ENCODE measurements at places on chromosomes 2 and 18.

DNA sequence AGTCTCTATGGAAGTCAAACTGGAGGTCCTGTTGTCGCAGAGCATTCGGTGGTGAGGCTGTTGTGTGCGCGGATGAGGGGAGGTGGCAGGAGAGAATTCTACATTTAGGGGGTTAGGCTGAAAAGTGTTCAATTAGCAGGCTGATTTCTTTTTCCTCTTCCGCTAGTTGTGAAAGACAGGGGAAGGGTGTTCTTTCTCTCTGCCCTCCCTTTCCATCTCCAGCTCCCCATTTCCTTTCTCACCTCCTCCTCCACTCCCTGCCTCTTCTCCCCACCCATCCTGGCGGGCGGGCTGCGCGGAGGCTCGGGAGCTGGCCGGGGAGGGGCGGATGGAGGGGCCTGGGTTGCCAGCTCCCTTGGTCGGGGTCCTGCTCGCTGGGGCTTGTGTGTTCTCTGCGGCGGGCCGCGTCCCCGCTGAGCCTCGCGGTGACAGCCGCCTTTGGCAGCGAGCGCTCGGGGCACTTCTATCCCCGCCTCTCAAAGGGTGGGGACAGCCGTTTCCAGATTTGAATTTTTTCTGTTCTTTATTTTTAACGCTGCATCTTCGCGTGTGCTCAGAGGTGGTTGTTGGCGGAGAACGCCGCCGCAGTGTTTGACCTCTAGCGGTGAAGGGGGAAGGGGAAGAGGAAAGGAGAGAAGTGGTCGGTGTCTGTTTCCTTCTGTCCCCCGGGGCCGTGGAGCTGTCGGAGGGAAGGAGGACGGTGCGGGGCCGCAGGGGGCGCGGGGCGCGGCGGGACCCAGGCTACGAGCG, 3.6 kb downstream of the SOX11 start:
- DNase-seq = no peak

DNA sequence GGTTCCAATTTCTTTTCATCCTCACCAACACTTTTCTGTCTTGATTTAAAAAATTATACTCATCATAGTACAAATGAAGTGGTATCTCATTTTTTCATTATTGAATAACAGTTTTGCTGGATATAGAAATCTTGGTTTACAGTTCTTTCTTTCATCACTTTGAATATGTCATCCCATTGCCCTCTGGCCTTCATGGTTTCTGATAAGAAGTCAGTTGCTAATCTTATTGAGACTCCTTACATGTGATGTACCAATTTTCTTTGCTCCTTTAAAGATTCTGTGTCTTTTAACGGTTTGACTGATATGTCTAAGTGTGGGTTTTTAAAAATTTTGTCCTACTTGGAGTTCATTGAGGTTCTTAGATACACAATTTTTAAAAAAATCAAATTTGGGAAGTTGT, 35.0 kb downstream of the SLC3A1 start:
- no peak for DNase-seq

DNA sequence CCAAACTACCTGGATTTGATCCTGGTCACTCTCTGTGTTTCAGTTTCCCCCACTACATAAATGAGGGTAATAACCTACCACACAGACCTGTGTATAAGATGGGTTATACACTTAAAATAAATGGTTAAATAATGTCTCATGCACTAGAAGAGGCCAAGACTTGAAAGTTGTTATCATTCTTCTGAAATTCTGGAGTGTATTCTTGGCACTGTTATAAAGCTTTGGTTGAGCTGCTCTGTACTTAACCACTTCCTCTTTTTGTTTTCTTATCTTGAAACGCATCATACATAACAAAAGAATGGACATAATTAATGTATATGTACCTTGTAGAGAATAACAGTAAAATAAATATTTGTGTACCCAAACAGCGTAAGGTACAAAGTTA, 281.0 kb downstream of the AFF3 start:
- DNase-seq = no peak

DNA sequence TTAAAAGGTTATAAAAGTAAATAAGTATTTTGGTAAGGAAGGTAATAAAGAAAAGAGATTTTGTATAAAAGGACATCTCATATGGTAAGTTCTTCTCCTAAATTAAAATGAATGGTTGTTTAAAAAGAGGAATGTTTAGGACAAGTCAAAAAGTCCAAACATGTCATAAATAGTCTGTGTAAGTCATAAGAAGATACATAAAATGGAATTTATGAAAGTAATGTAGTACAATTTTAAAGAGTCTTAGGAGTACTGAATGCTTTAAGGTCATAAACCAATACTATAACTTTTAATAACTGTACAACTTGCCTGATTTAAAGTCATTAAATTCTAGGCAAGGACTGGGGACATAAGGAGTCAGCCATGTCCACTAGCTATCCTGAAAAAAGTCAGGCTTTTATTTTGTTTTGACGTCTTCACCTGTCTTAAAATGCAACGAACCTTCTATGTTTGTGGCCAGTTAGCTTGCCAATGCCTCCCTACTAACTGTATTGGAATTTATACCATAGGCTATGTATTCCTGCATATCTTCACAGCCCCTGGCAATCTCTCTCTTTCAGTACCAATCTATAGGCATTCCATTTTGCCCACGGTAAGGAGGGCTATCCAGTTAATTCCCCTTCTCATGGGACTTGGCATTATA, 312.3 kb upstream of the LRRTM4 start:
- no peak for DNase-seq

DNA sequence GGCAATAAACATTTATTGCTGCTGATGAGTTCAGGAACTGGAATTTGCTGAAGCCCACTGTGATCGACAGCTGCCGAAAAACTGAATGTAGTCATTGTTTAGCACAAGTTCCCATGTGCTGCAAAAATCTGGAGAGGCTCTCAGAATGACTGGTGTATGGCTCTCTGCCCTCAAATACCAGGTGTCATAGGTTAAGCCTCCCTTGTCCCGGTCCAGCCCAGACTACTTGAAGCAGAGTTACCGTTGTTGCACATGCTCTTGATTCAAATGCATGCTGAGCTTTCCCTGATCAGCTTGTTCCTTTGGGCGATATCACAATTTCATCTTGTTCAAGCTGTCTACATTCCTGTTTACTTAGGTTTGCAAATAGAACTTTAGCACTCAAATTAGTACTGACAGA, 625.2 kb downstream of the CPS1 start:
- no peak for DNase-seq

- no peak for DNase-seq
These were observed 4.7 kb downstream of the SH3RF3 start for GRCh38 chr2:109133746-109134145.

DNA sequence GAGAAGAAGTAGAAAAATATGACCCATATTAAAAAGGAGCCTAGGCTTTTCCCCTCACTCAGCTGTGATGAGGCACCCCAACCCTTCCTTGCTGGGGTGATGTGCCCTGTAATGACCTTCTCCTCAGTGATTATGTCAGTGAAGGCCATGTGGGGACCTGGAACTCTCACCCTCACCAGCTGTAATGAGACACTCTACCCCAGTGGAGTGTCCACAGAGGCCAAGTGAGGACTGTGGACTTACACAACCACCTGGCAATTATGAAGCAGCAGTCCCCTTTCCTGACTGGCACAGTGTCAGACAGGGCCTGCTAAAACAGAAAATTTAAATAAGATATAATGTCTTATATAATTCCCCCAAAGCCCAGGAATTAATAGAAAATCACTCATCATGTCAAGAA, 54.2 kb downstream of the SEMA4F start:
- DNase-seq = no peak

DNA sequence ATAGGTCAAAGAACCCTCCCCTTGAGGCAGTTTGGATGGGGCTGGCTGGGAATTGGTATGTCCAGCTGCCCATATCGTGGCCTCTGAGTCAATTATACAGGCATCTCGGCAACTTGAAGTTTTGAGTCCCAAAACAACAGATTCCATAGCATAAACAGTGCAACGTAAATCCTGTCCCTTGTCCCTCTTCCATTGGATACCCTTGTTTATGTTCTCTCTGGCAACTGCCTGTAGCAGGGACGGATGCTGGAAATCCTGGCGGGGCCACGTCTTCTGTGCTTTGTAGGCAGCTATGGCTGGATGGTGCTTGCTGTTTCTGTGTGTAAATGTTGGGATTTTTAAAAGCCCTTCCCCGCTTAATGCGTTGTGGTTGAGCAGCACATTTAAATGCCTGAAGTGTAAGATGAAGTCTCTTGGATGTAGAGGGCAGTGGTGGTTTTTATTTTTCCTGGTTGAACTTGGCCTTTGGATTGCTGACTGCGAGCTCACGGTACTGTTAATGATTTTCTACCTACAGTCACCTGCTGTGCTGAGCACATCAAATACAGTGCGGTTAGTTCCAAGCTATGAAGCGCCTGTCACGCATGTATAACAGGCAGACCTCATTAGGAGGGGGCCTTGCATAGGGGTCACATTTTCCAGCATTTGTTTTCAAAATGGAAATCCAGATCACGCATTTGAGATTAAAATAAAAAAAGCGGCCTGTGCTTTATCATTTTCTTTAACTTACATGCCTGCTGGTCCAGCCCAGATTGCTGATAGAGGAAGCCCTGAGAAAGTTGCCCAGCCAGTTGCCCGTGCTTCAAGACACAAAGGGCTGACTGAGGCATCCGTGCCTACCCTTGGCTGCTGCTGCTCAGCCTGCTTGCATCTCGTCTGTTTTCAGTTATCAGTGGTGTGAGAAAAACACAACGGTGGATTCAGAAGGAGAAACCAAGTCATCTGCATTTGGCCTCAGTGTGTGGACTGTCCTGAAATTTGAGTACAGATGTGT, 84.7 kb downstream of the NEDD4L start:
- DNase-seq = no peak

- DNase-seq = no peak
These were observed 424.5 kb upstream of the SALL3 start for GRCh38 chr18:78554944-78555608.

DNA sequence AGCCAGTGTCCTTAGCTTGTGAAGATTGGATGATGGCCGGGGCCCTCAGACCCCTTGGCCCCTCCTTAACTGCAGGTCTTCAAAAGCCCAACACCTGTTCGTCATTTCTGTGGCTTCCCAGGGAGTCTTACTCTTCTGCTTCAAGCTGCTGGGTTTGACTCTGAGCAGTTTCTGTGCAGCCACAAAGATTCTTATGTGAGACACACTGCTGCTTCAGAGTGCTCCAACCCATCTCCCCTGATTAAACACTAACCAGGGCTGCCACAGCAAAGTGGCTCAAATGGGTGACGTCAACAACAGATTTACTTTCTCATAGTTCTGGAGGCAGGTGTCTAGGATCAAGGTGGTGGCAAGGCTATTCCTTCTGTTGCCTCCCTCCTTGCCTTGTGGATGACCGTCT, 40.8 kb downstream of the TSN start:
- DNase-seq = no peak

DNA sequence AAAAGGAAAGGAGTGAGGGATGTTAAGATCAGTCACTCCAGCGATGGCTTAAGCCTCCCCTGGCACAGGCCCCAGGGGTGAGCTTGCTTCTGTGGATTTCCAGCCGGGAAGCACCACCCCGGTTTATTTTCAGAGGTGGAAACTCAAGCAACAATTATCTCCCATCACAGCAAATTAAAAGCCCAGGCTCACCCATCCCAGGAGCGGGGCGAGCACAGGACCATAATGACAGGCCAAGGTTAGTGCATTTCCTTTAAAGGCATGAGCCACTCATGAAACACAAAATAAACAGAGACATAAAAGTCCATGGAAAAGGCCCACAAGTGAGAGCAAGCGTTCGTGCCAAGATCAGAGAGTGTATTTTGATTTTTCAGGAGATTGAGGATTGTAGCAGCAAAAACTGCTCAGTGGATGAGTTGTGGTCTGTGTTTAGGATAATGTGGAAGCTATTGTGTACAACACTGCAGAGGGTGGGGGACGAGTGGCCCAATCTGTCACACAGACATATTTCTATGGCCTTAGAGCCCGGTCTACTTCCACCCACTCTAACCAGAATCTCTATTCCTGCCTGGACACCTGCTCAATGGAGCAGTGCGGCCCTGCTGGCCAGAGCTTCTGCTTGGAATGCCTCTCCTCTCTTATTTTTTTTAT, 111.4 kb upstream of the CDC42EP3 start:
- no peak for DNase-seq

DNA sequence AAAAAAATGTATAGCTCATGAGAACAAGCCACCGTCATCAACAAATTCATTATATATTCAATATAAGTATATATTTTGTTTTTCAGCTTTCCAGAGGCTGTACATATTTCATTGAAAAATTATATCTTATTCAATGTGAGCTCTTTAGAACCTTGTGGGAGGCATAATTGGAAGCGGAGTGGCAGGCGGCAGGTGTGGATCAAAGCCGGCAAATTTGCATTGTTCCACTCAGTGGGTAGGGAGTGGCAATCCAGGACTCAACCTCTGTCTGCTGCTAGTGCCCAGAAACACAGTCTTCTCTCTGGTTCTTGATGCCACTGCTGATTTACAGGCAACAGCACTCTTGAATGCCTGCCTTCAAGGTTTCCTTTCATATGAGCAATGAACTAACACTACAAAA, 46.9 kb downstream of the GCA start:
- DNase-seq = no peak

GRCh38 chr2:185785851-185786473, 47.4 kb downstream of the FSIP2 start:
- no peak for DNase-seq

DNA sequence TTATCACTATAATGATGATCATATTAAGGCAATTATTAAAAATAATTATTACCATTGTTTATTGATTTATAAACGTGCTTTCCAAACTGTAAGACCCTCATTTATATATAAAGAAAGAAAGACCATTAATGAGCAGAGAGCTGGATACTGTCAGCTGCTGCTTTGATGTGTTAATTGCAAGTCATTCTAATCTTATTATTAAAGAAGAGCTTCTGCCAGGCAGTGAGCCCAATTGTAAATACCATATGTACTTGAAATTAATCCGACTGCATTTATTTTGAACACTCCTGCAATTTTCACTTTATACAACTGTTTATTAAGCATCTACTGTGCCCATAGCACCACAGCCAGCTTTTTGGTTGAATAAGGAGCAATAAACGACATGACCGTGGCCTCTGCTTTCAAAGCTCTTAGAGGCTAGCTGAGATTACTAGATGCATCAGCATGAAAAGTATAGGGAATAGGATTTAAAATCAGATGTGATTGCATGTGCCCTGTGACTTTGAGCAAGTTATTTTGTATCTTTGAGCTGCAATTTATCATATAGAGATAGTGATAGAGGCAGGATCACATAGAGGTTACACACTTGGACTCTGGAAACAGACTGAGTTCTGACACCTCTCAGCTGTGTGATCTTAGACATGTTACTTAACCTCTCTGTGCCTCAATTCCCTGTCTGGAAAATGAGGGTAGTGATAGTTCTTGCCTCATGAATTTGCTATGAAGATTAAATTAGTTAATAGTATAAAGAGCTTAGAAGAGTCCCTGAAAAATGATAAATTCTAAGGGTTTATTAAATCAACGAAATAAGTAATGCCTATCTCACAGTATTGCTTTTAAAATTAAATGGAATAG, 83.4 kb downstream of the MYCN start:
- no peak for DNase-seq

GRCh38 chr2:221914334-221914880, 342.3 kb upstream of the EPHA4 start:
- no peak for DNase-seq

DNA sequence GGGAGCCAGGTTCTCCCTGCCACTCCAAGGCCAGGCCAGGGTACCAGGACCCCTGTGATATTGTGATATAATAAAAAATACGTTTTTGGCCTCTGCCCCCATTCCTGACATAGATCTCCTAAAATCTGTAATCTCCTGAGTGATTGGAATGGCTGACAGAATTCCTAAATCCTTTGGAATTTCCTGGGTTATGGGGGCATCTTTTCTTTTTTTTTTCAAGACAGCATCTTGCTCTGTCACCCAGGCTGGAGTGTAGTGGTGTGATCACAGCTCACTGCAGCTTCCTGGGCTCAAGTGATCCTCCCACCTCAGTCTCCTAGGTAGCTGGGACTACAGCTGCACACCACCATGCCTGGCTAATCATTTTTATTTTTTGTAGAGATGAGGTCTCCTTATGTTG, 26.2 kb upstream of the TUBB6 start:
- DNase-seq = no peak

All from stimulated activated CD4-positive, alpha-beta T cell treated with anti-CD3 and anti-CD28 coated beads, Interleukin-15, amount 100 ng/mL, for 24 hours (primary cell).